Sigmoid colon (tissue), 7 donors: ENCODE measurements at places on chromosomes 1 and 21. TPM values are rescaled to one million over a fixed set of nuclear protein-coding genes. Genes with fewer than 3 reads are reported as not detected.
A peak's percentile ranks its signal among the peaks of the same experiment; 100 is the strongest.

DNA sequence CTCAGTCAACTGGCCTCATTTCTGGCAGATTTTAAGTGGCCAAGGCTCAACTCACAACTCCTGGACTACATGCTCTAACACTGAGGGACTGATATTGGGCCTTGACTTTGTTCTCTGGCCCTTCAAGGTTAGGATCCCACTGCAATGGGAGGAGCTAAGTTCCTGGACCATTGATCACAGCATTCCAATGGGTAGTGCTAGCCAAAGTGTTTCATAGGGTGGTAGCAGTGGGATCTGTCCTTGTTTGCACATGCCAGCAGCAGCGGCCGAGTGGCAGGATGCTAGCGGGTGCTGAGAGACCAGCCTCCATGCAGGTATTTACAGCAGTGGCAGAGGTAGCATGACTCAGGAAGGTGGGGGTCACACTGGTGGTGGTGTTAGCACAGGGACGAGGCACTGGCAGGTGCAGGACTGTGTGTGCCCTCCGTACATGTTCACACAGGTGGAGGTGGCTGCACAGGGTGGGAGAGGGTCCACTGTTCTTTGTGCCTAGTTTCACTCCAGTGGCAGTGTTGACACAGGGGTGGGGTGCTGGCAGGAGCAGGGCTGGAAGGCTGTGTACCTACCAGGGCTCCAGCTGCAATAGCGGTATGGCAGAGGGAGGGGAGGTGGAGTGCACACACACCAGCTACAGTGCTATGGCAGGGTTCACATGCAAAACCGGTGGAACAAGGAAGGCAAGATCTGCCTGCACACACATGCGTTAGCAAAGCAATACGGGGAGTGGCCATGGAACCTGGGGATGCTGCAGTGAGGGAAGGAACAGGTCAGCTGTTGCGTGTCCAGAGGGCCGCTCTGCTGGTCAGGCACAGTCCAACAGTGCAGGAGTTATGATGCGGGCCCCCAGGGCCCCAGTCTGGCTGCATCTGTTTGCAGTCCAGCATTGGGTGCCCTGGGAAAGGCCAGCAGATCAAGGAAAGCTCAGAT lies 51.7 kb downstream of the COL24A1 start:
- DNase-seq = no peak
- H3K4me3 ChIP-seq = no peak overlapping the region
- no peaks in the 10 kb centered on the region for H3K4me1 ChIP-seq
- H3K27ac ChIP-seq = no peak overlapping the region

DNA sequence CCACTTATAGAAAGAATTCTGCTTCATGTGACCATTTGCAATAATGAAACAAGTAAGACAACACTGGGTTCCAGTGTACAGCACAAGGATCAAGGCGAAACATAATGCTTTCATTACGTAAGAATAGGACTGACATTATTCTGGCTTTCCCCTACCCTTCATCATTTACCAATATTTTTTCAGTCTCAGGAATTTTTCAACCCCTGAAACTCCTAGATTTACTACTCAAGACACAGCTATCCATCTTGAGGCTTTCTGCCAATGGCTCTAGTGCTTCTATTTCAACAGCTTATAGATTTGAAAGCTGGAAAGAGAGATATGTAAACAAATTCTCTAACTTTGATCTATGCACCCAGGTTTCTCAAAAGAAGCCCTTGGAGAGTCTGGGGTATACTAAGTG lies 48.4 kb downstream of the WLS start:
- no peak overlapping the region for H3K4me3 ChIP-seq
- no peaks in the 10 kb centered on the region for H3K4me1 ChIP-seq
- no peak overlapping the region for H3K27ac ChIP-seq
- H3K27me3 ChIP-seq = no peaks in the 10 kb centered on the region

The C1orf53 gene
- 1.2 TPM for total RNA-seq

DNA sequence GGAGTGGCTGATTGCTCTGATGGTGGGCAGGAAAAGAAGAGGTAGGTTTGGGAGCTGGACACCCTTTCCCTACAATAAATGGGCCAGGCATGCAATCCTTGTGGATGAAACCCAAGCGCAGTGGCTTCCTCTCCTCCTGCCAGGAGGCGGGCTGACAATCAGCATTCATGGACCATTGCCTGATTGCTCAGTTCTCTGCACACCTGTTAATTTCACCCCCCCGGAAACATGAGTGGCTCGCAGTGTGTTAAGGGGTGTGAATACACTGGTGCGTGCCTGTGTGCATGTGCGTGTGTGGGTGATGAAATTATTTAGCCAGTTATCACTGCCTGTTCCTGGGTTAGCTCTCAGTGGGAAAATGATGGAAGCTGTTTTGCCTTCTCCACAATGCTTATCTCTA lies 310.7 kb downstream of the PCP4 start:
- H3K4me3 ChIP-seq = no peak overlapping the region
- no peak overlapping the region for H3K27ac ChIP-seq
- no peaks in the 10 kb centered on the region for H3K27me3 ChIP-seq
- no peaks in the 10 kb centered on the region for H3K4me1 ChIP-seq

- no peak for DNase-seq
- no peak overlapping the region for H3K4me3 ChIP-seq
- H3K27ac ChIP-seq = no peak overlapping the region
- H3K36me3 ChIP-seq = peaks cover 9% of the 10 kb centered on the region
- H3K27me3 ChIP-seq = no peaks in the 10 kb centered on the region
Observed at GRCh38 chr1:71074681-71075080, 6.2 kb downstream of the ZRANB2 start.

DNA sequence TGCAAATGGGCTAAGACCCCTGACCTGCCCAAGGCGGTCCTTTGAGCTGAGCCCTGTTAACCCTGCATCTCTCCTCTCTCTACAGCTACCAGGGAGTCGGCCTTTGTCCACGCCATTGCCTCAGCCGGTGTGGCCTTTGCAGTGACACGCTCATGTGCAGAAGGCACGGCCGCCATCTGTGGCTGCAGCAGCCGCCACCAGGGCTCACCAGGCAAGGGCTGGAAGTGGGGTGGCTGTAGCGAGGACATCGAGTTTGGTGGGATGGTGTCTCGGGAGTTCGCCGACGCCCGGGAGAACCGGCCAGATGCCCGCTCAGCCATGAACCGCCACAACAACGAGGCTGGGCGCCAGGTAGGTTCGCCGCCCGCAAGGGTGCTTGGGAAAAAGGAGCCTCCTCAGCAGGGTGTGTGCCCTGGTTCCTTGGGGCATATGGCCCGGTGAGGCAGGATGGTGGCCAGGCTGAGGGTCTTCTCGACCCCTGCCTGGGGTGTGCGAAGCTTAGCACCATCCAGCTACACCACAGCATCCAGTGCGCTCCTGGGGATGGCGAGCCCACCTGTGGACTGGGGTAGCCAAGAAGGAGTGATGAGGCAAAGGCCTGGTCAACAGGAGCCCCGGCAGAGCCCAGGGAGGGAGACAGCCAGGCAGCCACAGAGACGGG lies 31.8 kb upstream of the ARF1 start:
- H3K27me3 ChIP-seq = no peaks in the 10 kb centered on the region
- DNase-seq = no peak
- H3K4me1 ChIP-seq = no peaks in the 10 kb centered on the region
- no peak overlapping the region for H3K27ac ChIP-seq
- H3K4me3 ChIP-seq = no peak overlapping the region

The ETV3L gene
- not detected for total RNA-seq

- no peak overlapping the region for H3K27ac ChIP-seq
- H3K4me3 ChIP-seq = no peak overlapping the region
- H3K4me1 ChIP-seq = peaks cover 58% of the 10 kb centered on the region
- H3K27me3 ChIP-seq = no peaks in the 10 kb centered on the region
- H3K36me3 ChIP-seq = no peaks in the 10 kb centered on the region
Observed at GRCh38 chr1:113786069-113786468, 26.2 kb downstream of the RSBN1 start.

DNA sequence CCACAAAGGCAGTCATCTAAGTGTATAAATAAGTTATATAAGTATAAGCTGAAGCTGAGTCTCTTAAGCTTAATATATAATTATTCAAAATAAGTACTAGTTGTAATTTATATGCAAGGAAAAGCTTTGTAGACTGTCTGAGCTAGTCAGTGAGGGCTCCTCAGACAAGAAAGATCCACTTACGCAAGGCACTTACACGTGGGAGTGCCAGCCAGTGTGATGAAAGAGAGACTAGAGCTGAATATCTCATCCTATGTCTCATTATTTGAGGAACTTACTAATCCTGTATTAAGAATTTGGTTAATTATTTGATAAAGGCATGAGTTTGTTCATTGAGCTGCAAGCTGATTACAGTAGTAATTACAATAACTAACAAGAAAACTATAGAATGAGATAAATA lies 146.9 kb downstream of the PDE4B start:
- no peaks in the 10 kb centered on the region for H3K4me1 ChIP-seq
- H3K4me3 ChIP-seq = no peak overlapping the region
- H3K27ac ChIP-seq = no peak overlapping the region
- H3K27me3 ChIP-seq = no peaks in the 10 kb centered on the region

DNA sequence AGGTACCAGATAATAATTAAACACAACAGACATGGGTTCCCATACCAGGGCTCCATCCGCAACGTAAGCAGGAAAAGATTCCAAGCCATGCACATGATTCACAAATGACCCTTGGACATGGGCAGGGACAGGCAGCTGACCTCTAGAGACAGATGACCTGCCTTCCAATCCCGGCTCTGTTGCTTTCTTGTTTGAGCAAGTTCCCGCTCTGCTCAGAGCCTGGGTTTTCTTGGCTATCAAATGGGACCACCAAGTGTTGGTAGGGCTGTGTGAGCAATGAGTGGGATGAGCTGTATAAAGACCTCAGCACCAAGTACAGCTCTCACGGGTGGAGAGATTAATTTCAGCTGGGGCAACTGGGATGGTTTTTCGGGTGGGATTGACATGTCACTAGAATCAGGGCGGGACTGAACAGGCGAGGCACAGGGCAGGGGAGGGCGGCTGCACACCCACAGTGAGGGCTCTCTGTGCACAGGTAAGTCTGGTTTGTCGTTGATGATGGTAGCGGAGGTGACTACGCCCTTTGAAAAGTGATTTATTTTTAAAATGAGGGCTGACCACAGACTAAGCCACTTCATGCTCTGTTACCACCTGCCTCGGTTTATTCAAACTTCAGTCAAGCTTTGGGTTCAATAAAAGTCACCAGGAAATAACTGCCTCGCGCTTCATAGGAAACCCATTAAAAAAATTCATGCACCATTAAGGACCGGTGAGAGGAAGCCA lies 57.5 kb upstream of the IFFO2 start:
- no peak for DNase-seq
- no peaks in the 10 kb centered on the region for H3K36me3 ChIP-seq
- H3K27me3 ChIP-seq = no peaks in the 10 kb centered on the region
- no peaks in the 10 kb centered on the region for H3K4me1 ChIP-seq
- H3K27ac ChIP-seq = no peak overlapping the region

DNA sequence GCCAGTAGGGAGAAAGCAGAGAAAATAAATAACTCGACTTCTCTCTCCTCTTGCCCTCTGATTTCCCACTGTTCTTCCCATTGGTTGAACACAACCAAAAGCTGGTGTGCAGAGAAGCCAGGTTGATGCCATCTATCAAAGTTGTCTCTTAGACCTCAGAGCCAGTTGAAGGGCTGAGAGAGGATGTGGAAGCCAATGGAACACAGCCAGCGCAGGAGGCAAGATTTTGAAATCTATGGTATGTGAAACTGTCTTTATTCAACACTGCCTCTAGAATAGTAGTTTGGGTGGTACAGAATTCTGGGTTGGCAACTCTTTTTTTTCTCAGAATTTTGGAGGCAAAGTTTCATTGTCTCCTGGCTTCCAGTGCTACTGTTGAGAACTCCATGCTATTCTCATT lies 11.3 kb upstream of the SMAP2 start:
- DNase-seq = no peak
- no peaks in the 10 kb centered on the region for H3K4me1 ChIP-seq
- H3K27me3 ChIP-seq = no peaks in the 10 kb centered on the region
- no peak overlapping the region for H3K27ac ChIP-seq
- no peaks in the 10 kb centered on the region for H3K36me3 ChIP-seq

GRCh38 chr1:246705368-246705767 lies 18.8 kb upstream of the SCCPDH start:
- no peak overlapping the region for H3K27ac ChIP-seq
- no peak overlapping the region for H3K4me3 ChIP-seq
- H3K36me3 ChIP-seq = no peaks in the 10 kb centered on the region
- no peaks in the 10 kb centered on the region for H3K4me1 ChIP-seq

- H3K4me1 ChIP-seq = peaks cover 90% of the 10 kb centered on the region
- H3K36me3 ChIP-seq = no peaks in the 10 kb centered on the region
- H3K4me3 ChIP-seq = no peak overlapping the region
- H3K27me3 ChIP-seq = no peaks in the 10 kb centered on the region
- no peak for DNase-seq
Observed at GRCh38 chr1:8409106-8409505, 91.2 kb downstream of the SLC45A1 start.

The DCST1 gene
- not detected for total RNA-seq

DNA sequence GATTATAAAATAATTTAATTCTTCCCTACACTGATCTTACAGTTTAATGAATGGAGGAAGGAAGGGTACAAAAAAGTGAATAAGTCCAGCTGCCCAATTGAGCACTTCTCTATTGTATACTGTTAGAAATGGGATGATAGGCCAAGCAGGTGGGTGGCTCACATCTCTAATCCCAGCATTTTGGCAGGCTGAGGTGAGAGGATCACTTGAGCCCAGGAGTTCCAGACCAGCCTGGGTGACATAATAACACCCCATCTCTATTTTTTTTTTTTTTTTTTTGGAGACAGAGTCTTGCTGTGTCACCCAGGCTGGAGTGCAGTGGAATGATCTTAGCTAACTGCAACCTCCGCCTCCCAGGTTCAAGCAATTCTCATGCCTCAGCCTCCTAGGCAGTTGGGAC lies 57.5 kb downstream of the ATP2B4 start:
- H3K4me1 ChIP-seq = peaks cover 90% of the 10 kb centered on the region
- peaks cover 4% of the 10 kb centered on the region for H3K36me3 ChIP-seq
- DNase-seq = no peak
- no peaks in the 10 kb centered on the region for H3K27me3 ChIP-seq
- no peak overlapping the region for H3K4me3 ChIP-seq
- H3K27ac ChIP-seq = peak overlapping the region; percentile 76

The LDLRAD1 gene
- total RNA-seq = not detected

- peaks cover 4% of the 10 kb centered on the region for H3K36me3 ChIP-seq
- H3K27ac ChIP-seq = no peak overlapping the region
- H3K27me3 ChIP-seq = no peaks in the 10 kb centered on the region
- DNase-seq = no peak
- H3K4me3 ChIP-seq = no peak overlapping the region
Observed at GRCh38 chr1:6646499-6647148, 22.0 kb downstream of the THAP3 start.

DNA sequence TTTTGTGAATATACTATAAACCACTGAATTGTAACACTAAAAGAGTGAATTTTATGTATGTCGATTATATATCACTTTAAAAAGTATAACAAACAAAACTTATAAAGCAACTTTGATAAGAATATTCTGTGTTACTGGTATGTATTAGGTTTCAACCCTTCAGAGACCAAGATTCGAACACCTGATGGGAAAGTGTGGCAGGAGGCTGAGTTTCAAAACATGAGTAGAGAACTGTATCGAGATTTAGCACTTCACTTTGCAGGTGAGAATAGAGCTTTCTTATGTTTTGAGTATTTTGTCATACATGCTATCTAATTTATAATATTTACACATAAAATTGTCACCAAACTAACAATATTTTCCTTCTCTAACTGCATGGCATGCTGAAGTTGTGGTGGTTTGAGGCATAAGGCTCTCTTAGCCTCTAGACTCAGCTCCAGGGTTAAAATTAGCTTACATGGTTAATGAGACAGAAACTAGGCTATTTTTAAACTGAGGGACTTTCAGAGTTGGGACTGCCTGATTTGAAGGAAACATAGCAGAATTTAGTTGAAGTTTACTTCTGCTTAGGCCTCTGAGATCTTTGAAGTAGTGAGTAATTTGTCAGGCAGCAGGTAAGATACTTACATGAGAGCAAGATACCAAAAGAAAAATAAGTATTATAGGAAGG lies 48.6 kb downstream of the CEP350 start:
- H3K27ac ChIP-seq = no peak overlapping the region
- no peaks in the 10 kb centered on the region for H3K27me3 ChIP-seq
- no peak overlapping the region for H3K4me3 ChIP-seq
- no peak for DNase-seq

The TMEM269 gene
- not detected for total RNA-seq
